ENCODE measurements at places on chromosomes 5 and 9. TPM values are rescaled to one million over a fixed set of nuclear protein-coding genes. Genes with fewer than 3 reads are reported as not detected.

The GABBR2 gene
- 7.5 TPM for polyA plus RNA-seq

DNA sequence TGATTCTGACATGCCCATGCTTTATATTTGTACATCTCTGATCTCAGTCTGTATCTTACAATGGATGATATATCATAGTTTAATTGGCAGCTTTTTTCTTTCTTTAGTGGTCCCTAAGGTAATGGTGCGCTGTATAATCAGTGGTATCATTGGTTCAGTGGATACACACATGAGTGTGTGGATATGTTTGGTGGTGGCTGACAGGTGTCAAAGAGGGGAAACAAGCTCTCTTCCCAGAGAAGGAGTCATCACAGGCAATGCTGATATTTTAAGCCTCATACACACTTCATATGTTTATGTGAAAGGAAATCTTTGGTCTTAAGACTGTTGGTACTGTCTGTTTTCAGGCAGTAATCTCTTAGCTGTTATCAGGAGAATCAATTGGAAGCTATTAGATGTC is 52.1 kb upstream of the KIAA1958 start:
- DNase-seq, result no peak

DNA sequence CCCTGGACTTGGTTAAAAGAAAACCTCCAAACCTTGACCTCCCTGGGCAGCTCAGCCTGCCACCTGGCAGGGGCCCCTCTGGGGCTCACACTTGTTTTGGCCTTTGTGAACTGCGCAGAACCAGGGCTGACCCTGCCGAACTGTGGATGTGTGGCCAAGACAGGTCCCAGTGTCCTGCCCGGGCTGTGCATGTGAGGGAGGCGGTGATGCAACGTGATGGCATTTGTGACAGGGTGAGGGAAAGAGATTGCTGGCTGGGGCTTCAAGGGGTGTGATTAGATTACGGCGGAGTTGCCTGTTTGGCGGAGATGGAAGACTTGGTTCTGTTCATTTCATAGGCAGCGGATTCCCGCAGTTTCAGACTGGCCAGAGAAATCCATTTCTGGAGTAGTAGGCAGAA is 30.4 kb upstream of the NKX2-5 start:
- no peak for DNase-seq

The NEURL1B gene
- polyA plus RNA-seq, result 0.13 TPM

The TMEM215 gene
- polyA plus RNA-seq, result not detected

GRCh38 chr9:7777771-7778170 is 21.8 kb downstream of the DMAC1 start:
- no peak for DNase-seq

The INSL6 gene
- polyA plus RNA-seq, result not detected

DNA sequence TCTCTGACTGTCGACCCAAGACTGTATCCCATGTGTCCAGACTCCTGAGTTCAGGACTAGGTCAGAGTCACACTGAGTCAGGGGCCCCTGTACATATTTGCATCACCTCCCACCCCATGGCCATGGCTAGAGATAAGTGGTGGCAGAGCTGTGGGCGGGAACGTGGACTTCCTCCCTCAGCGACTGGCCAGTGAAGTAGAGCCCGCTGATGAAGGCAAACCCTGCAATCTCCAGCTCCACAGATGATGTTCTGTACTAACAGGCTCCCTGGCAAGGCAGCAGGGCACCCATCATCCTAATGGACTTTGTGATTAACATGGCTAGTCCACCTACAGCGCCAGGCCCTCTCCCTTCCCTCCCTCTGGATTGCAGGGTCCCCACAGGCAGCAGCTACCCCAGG is 110.5 kb upstream of the LRRTM2 start:
- DNase-seq, result no peak

The LCN9 gene
- polyA plus RNA-seq, result not detected

- DNase-seq, result no peak
Observed at GRCh38 chr9:98977246-98977714, 33.6 kb downstream of the COL15A1 start.

The OTP gene
- polyA plus RNA-seq, result not detected

DNA sequence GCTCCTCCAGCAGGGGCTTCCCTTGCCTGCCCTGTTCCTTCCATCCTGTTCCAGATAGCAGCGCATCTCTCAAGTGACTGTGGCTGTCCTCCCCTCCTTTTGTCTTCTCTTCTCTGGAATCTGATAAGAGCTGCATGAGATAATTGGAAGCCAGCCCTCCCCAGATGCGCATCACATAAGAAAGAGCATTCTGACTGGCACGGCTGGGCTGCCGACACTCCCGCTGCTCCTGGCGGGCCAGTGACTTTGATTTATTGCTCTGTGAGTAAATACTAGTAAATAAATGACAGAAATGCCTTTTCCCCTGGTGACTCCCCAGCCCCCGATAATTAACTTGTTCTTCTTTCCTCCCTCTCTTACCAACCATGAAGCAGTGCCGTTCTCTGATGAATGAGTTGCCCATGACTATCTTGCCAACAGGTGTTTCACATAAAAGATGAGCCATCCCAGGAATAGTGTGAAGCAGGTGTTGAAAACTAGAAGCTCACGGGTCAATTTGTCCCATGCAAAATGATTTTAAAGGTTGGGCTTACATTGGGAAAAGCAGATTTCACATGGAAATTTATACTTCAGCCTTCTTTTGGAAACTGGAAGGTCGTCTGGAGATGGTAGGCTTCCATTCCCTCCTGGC is 212.3 kb downstream of the ERCC6L2 start:
- DNase-seq, result no peak

The SIMC1 gene
- polyA plus RNA-seq, result 8.6 TPM

DNA sequence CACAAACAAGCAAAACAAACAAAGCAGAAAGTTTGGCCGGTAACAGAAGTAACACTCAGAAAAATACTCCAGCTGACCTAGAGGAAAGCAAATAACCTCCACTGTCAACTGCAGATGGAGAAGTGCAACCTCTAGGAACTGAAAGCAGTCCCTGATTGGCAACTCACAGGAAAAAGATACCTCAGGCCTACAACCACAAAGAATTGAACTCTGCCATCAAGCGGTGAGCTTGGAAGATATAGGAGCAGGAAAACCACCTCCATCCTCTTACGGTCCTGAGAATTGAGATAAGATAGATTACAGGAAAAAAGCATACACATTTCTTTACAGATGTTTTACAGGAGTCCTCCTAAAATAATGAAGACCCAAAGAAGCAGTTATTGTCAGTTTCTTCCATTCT is 184.5 kb downstream of the PDZD2 start:
- no peak for DNase-seq

DNA sequence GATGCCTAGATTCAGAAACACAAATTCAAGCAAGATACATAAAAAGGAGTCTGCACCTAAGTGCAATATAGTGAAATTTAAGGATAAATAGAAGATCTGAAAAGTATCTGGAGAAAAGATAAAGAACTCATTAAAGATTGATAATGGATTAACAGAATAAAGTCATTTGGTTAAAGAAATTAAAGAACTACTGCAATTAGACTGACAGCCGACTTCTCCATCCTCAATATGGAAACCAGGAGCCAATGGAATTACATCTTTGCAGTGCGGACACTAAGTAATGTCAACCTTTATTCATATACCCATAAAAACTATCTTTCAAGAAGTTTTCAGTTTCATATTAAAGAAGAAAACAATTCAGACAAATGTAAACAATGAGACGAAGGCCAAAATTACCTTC is 81.0 kb downstream of the MRPL36 start:
- peak; percentile 19 for DNase-seq

DNA sequence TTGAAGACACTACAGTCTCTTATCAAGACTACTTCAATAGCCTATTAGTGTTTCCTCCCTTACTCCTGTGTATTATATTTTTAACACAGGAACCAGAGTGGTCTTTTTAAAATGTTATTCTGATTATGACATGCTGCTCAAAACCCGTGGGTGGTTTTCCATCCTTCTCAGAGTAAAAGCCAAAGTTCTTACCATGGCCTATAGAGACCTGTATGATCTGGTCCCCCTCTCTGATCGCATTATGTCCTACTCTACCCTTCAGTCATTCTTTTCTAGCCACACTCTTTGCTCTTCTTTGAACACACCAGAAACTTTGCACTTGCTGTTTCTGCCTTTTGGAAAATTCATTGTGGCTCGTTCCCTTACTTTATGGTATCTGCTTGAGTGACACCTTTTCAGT is 13.8 kb downstream of the RECK start:
- no peak for DNase-seq

- DNase-seq, result peak; percentile 48
Observed at GRCh38 chr5:142512043-142513042, 173.5 kb downstream of the FGF1 start.

DNA sequence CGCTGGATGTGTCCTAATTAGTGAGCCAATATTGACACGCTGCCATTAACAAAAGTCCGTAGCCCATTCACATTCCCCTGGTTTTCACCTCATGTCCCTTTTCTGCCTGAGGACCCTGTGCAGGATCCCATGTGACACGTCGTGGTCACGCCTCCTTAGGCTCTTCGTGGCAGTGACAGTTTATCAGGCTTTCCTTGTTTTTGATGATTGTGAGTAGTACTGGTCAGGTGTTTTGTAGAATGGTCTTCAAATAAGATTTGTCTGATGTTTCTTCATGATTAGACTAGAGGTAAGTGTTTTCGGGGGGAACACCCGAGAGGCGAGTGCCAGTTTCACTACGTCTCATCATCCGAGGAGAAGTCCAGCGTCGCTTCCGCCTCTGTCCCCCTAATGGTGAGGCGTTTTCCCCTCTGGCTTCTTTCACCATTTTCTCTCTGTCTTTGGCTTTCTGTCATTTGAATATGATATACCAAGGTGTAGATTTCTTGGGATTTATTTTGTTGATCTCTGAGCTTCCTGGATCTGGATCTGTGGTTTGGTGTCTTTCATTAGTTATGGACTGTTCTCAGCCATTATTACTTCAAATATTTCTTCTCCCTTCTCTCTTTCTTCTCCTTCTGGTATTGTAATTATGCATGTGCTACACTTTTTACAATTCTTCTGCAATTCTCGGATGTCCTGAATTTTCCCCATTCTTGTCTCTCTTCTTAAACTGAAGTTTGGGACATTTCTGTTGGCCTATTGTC is 57.3 kb downstream of the TRIP13 start:
- DNase-seq, result no peak
